Stimulated activated CD8-positive, alpha-beta memory T cell treated with anti-CD3 and anti-CD28 coated beads, Interleukin-15, amount 100 ng/mL, for 48 hours (primary cell): ENCODE measurements at places on chromosomes 7 and 10.

- no peak for DNase-seq
Observed at GRCh38 chr7:64656489-64656888, 9.4 kb upstream of the ZNF107 start.

DNA sequence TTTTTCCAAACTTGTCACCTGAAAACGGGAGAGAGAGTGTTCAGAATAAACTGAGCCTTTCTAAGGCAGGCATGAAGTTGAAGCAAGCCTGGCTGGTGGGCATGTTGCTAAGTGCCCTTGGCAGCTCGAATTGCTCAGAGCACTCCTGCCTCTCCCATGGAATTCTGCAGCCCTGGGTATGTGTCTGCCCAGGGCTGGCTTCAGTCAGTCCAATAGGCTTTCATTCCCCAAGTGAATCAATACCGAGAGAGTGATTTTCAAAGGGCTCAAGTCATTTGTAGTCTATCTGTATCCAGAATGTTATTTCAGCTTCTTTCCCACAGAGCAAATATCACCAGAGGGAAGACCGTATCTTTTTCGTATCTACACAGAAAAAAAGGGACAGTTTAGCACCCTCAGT lies 415.5 kb upstream of the COBL start:
- no peak for DNase-seq

DNA sequence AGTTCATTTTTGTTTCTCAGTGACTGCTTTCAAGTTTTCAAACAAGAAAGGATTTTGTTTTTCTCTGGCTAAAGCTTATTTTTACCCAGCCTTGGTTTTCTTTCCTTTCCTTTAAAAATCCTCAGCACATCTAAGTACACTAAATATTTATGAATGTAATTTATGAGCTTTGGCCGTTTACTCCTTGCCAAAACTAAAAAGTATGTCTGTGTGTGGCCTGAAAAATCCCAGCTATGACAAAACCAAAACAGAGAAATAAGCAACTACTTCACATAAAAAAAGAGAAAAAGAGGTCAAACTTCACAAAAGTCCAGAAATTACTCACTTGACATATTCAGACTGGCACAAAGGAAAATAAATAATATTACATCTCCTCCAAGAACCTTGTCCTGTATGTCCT lies 365.1 kb upstream of the NFE2L3 start:
- no peak for DNase-seq

DNA sequence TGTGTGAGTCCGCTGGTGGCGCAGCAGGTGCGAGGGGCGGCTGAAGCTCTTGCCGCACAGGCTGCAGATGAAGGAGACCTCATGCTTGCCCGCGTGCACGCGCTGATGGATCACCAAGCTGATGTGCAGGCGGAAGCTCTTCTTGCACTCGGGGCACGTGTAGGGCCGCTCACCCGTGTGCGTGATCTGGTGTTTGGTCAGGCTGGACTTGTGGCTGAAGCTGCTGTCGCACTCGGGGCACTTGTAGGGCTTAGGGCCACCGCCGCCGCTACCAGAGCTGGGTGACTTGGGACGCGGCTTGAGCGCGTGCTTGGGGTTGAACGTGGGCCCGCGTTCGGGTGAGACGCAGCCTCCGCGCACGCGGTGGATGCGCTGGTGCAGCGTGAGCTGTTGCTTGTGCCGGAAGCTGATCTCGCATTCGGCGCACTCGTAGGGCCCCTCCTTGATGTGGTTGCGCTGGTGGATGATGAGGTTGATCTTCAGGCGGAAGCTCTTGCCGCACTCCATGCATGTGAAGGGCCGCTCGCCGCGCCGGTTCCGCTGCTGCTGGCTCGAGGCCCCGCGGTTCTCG lies 28.7 kb downstream of the ZNF777 start:
- DNase-seq: no peak

DNA sequence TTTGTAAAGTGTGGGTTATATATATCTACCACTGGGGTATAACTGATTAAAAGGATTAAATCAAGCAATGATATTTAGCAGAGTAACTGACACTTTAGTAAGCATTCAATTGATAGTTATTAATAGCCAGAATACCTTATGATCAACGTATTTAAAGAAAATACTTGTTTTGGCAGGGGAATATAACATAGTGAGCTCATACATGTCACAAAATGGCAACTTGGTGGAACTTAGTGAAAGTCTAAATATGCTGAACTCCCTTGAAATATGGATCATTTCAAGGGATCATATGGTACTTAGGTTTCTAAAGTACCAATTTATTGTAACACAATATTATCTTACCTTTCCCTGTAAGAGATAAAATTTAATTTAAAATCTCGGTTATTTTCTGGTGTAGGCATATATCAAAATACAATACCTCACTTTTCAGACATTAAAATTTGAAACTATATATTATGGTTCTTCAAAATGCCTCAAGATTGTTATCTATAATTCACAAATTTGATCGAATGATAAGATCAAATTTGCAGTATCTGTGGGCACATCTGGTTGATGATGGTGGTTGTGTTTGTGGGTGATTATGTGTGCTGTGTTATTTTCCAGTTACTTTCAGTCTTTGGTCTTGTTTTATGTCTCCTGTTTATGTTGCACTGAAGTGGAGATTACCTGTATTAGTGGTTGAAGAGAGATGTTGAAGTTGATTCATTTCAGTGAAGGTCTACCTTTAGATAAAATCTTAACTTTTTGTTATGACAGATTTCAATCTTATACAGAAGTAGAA lies 5.2 kb downstream of the ARL4A start:
- DNase-seq: no peak
